Psoas muscle (tissue), 8 donors: ENCODE measurements at places on chromosomes 11 and 22. TPM values are rescaled to one million over a fixed set of nuclear protein-coding genes. Genes with fewer than 3 reads are reported as not detected.

IGF2 gene
- total RNA-seq, result 112 TPM

LRRN4CL gene
- total RNA-seq, result 2.4 TPM

OR8D1 gene
- total RNA-seq, result not detected

RFPL3 gene
- not detected for total RNA-seq

ISX gene
- total RNA-seq, result not detected

MIOX gene
- total RNA-seq, result not detected

RGL4 gene
- total RNA-seq, result 0.40 TPM

HEPN1 gene
- total RNA-seq, result not detected

OR52H1 gene
- not detected for total RNA-seq

LMNTD2 gene
- not detected for total RNA-seq

CCDC81 gene
- 0.41 TPM for total RNA-seq

MAJIN gene
- total RNA-seq, result not detected

SYT8 gene
- total RNA-seq, result not detected

CAPN5 gene
- 0.88 TPM for total RNA-seq

GPHA2 gene
- not detected for total RNA-seq

DLAT gene
- total RNA-seq, result 91.2 TPM

ARHGAP20 gene
- 0.84 TPM for total RNA-seq

UPK3A gene
- total RNA-seq, result 1.1 TPM

HBB gene
- total RNA-seq, result 2,413 TPM

RFPL2 gene
- not detected for total RNA-seq

GRIK4 gene
- not detected for total RNA-seq

YAP1 gene
- 55.0 TPM for total RNA-seq

SOX10 gene
- total RNA-seq, result not detected

EHF gene
- total RNA-seq, result 0.17 TPM

CCDC86 gene
- 25.0 TPM for total RNA-seq

KCNE3 gene
- total RNA-seq, result 1.2 TPM

FBLN1 gene
- total RNA-seq, result 95.7 TPM

SPON1 gene
- total RNA-seq, result 1.2 TPM

OR52N4 gene
- total RNA-seq, result not detected

FUT4 gene
- 1.6 TPM for total RNA-seq
